ENCODE measurements at places on chromosomes 1 and 21.

- no peak for DNase-seq
These were observed 173.0 kb downstream of the CDC7 start for GRCh38 chr1:91673613-91674012.

DNA sequence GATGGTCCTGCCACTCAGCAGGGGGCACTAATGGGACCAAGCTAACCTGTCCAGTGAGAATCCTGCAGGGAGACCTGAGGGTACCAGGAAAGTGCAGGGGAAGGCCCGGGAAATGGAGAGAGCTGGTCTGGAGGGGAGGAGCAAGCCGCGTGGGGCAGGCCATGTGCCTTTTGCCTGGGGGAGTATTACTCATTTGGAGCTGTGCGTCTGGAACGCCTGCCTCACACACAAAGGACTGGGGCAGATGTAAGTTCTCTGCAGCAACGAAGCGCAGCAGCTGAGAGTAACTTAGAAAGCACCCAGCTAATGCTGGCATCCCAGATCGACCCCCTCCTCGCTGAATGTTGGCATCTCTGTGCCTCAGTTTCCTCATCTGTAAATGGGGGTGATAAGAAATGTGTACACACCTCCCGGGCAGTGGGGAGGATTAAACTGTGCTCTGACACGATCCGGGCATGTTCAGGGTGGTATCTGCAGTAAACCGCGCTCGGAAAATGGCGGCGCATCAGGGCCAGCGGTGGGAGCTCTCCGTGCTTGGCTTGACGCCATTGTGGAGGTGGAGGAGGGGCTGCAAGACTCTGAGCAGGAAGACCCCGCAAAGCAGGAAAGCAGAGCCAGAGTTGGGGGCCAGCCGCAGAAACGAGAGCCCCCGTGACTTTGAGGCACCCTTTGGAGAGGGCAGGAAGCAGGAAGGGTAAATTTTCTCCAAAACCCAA is 212.5 kb downstream of the NPHP4 start:
- no peak for DNase-seq

- DNase-seq: no peak
These were observed 17.1 kb upstream of the EDN2 start for GRCh38 chr1:41501581-41501980.

DNA sequence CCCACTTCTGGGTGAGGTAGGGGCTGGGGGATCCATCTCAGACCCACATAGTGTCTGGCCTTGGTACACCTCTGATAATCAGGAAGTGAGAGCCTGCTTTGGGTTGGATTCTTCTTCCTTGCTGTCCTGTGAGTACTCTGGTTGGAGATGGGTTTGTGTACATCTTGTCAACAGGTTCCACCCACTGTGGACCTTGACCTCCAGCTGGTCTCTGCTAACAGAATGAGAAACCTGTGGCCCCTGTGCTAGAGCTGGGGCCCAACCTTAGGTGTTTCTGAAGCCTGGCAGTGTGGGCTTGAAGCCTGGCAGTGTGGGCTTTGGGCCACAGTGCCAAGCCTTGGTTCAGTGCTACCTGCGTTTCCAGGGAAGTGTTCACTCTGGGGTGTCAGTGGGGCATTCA is 2.6 kb downstream of the ZBTB48 start:
- no peak for DNase-seq
